ENCODE measurements at places on chromosomes 1 and 21.

DNA sequence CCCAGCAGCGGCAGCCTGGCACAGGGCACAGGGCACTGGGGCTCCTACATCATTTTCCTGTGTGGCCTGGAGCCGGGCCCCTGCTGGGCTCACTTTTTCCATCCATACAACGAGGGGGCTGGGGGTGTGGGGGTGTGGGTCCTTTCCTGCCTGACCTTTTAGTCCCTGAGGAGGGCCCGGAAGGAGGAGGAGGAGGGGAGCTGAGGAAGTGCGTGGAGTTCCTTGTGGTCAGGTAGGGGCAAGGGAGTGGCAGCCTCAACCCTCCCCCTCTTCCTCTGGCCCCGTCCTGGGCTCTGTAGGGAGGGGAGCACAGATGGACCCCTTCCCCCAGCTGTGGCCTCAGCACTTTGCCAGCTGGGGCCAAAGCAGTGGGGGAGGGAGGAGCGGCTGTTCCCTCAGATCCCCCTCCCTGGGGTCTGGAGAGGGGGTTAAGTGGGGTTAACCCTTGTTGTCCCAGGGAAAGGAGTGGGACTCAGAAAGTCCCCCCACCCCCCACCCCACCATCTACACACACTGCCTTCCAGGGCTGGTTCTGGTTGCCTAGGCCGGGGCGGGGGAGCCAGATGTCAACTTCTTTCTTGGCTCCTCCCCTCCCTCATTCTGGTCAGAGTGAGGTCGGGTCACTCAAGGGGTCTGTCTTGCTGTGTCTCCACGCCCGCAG lies 5.7 kb downstream of the NTRK1 start:
- DNase-seq: no peak

- no peak for DNase-seq
Observed at GRCh38 chr1:184494929-184495328, 108.1 kb downstream of the C1orf21 start.

DNA sequence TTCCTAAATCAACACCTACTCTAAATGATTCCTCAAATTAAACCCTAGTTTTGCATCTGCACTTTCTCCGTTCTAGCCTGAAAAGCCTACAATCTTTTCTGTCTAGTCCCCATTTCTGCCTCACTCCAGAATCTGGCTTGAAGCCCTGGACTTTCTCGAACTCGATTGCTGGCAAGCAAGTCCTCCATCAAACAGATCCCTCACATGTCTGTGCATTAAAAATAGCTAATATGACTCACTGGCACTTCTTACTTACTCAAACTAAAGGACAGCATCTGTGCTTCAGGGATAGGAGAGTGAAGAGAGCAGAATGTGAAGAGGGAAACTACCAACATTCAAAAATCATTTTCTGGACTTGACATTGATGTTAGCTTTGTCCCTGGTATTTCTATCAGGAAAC lies 51.8 kb upstream of the CXADR start:
- no peak for DNase-seq

DNA sequence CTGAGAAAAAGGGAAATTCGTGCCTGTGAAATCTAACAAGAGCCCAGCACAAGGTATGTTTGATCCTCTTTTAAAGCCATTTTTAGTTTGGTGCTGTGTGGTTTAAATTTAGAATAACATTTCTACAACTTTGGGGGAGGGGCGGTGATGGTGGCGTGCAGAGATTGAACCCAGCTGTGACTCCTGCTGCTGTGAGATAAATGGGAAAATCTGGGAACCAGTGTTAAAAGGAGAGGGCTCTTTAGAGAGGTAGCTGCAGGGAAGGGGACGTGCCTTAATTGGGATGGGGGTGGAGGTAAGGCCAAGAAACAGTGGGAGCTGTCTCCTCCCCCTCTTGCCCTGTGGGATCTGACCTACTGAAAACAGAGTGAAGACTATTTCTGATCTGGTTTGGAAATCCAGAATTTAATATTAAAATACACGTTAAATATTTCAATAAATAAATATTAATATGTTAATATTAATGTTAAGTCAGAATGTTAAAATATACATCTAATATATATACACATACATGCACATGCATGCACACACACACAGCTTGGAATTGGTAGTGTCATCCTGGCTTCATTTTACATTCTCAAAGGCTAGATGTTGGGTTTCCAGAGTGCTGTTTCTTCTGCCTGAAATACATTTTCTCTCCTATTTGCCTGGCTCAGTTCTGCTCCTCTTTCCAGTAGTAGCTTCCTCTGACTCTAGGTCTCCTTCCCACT lies 30.1 kb upstream of the DNAJC6 start:
- no peak for DNase-seq

DNA sequence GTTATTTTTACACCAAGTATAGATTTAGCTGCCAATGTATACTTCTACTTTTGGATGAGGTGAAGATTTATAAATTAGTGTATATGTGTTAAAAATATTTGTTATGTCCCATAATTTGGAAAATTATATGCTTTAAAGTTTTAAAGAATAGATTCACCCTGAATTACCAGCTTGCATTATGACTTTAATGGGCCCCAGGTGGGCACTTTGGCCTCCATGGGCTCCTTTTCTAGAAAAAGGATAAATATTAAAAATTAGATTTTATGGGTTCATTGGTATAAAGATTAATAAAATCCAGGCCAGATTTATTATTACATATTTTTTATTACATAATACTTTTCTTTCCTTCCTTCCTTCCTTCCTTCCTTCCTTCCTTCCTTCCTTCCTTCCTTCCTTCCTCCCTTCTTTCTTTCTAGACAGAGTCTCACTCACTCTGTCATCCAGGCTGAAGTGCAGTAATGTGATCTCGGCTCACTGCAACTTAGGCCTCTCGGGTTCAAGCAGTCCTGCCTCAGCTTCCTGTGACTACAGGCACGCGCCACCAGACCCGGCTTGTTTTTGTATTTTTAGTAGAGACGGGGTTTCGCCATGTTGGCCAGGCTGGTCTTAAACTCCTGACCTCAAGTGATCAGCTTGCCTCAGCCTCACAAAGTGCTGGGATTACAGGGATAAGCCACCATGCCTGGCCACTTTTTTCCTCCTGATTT lies 21.9 kb downstream of the KMO start:
- no peak for DNase-seq

DNA sequence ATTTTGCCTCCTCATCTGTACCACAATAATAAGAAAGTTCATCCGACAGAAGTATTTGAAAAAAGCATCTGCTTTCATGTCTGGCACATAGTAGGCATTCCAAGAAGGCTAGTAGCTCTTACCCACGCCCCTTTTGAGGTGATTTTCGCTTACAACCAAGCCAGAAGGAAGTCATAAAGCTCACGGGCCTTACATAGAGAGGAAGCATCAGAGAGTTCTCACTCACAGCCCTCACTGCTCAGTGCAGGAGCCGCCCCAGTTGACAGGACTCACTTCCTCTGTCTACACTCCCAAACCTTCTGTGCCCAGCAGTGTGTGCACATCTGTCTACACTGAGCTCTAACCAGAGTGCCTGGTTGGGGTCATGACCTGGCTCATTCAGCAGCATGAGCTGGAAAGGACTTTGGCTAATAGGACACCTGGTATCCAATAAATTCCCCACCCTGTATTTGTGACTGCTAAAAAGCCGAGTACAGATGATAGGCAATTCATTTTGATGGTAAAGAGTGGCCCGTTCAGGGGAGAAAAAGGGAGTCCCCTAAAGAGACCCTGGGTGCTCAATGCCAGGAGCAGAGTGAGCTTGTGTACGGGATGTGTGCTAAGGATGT lies 36.8 kb upstream of the DUSP10 start:
- DNase-seq: no peak

All from left ventricle myocardium superior (tissue), 1 donor.